CD4-positive, alpha-beta T cell treated with Interleukin-17A for 1 hour (primary cell): ENCODE measurements at places on chromosomes 6 and 20.
A peak's percentile ranks its signal among the peaks of the same experiment; 100 is the strongest.

GRCh38 chr6:18427296-18427695 lies 40.1 kb downstream of the RNF144B start:
- DNase-seq: no peak

DNA sequence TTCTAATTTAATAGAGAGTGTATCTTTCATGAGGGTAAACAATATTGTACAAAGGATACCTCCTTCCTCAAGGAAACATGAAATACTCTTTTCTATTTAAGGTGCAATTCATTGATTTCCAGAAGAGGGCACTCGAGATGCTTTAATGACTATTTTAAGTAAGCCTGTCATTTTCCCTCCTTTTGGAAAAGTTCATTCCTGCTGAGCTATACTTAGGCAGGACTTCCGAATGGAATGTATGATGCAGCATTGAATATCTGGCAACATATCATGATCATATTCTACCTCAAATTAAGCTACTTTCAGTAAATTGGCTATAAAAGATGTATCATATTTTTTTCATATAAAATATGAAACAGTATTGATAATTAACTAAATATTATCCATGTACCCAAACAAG lies 5.0 kb downstream of the DST start:
- DNase-seq: peak; percentile 27

GRCh38 chr6:50110587-50110986 lies 60.9 kb upstream of the DEFB112 start:
- DNase-seq: no peak

DNA sequence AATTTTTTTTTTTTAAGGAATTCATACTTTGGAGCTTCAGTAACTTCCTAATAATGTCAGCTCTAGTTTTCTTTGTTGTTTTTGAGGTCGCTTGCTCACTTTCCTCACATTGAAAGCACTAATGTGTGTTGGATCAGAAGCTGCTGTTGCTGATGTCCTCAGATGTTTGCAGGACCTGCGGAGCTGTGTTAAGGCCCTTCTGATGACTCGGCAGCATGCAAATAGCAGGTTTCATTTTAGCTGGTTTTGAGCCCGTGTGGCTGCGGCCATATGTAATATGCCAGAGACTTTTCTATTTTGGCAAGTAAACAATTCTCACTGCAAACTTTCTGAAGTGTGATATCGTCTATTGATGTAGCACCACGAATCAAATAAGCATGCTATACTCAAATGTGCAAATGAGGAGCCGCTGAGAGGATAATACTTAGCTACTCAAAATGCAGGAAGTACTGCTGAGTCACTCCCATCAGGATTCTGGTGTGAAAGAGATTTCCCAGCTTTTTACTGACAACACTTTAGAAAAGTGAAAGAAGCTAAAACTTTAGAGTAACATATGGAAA lies 187.8 kb downstream of the SASH1 start:
- no peak for DNase-seq

- no peak for DNase-seq
These were observed 13.3 kb downstream of the FRK start for GRCh38 chr6:116047173-116047933.

DNA sequence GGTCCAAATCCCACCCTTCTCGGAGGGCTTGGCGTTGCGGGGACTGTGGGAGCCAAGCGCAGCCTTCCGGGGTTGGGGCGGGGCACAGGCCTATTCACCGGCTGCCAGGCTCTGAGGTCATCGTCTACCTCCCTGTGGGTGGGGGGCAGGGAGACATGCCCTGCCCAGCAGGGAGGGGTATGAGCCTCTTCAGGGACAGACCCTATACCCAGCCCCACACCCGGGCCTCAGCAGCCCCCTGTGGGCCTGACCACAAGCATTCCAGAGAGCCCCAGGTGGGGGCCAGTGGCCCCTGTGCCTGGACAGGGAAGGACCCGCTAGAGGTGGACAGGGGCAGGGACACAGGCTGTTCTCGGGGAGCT lies 11.6 kb downstream of the LAMA5 start:
- no peak for DNase-seq

- DNase-seq: no peak
These were observed 123.8 kb downstream of the RFPL4B start for GRCh38 chr6:112470950-112471349.

DNA sequence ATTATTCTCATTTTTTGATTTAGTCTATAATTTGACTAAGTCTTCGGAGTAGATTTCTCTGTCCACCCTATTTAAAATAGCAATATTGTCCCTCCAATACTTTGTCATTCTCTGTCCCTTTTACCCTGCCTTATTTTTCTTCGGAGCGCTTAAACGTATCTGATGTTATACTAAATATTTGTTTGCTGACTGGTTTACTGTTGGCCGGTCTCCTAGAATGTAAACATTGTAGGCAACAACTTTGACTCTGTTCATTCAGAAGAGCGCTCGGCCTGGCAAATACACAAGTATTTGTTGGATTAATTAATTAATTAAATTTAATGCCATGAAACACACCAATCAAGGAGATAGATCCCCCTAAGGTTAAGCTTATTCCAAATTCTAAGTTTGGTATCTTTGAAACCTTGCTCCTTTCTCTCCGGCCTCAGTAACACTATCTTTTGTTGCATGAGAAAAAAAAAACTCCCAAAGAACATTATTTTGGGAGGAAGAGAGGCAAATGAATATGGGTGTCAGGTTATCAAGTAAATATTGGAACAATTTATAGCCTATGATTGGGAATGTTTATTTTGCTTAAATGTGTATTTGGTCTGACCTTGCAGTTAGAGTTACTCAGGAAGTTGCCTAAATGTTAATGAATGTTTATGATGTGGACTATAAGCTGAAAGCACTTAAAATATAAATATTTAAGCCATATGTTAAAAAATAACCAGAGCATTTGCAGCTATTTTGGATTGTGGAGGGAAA lies 231.1 kb downstream of the SOX4 start:
- DNase-seq: no peak

DNA sequence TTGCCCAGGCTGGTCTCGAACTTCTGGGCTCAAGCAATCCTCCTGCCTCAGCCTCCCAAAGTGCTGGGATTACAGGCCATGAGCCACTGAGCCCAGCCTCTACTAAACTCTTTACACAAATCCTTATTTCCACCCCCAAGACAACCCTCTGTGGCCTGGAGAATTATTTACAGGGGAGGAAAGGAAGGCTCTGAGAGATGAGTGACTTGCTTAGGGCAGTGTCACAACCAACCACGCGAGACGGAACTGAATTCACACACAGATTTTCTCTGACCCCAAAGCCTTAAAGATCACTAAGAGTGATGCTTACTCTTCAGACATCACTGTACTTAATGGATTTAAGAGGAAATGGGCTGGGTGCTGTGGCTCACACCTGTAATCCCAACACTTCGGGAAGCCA lies 86.2 kb downstream of the RIPOR3 start:
- DNase-seq: no peak

DNA sequence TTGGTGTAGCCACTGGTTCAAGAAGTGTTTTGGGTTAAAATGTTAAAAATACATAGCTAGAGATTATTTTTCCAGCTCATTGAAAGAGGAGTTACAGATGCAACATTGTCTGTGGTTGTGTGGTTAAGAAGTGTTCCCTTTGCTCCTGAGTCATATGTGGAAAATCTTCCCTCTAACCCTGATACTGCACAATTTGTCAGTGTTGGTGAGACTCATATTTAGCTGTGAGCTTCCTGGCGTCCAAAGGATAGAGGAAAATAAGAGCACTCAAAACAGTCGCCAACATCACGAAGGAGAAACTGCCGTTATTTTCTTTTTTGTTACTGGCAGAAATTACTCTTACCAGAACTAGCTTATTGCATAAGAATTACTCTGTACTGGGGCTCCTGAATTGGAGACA lies 250.4 kb downstream of the CDH4 start:
- no peak for DNase-seq

- DNase-seq: no peak
These were observed 24.9 kb upstream of the NT5E start for GRCh38 chr6:85424981-85425380.

- no peak for DNase-seq
These were observed 471.3 kb downstream of the C6orf118 start for GRCh38 chr6:164838068-164838615.

GRCh38 chr6:3252861-3253596 lies 5.7 kb upstream of the PSMG4 start:
- no peak for DNase-seq

- no peak for DNase-seq
These were observed 6.9 kb upstream of the RSPO3 start for GRCh38 chr6:127111526-127111925.

- no peak for DNase-seq
These were observed 10.4 kb downstream of the GCNT2 start for GRCh38 chr6:10531503-10531902.

GRCh38 chr6:42193491-42193894 lies 1.3 kb downstream of the GUCA1B start:
- DNase-seq: no peak
